Endothelial cell of umbilical vein (primary cell): ENCODE measurements at places on chromosomes 4 and X. TPM values are rescaled to one million over a fixed set of nuclear protein-coding genes. Genes with fewer than 3 reads are reported as not detected.

Gene FAM9B
- polyA plus RNA-seq = not detected in 2 replicates

DNA sequence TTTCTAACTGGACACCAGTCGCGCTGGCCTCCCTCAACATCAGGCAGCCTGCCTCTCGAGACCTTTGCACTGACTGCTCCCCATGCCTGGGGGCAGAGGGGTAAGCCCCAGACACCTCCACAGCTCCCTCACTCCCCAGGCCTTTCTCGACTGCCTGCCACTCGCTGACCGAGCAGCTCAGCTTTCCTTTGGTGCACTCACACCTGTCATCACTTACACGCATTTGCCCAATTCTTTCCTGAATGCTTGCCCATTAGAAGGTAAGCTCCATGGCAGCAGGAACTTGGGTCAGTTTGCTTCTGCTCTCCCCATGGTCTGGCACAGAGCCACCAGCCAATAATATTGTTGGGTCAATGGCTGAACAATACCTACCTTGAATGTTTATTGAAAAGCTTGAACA lies 32.2 kb upstream of the PROM1 start:
- DNase-seq = no peak

GRCh38 chr4:1269209-1269608 lies 20.3 kb upstream of the CTBP1 start:
- DNase-seq = no peak

- DNase-seq = no peak
Measured at GRCh38 chrX:54048412-54048811, 4.1 kb upstream of the PHF8 start.

DNA sequence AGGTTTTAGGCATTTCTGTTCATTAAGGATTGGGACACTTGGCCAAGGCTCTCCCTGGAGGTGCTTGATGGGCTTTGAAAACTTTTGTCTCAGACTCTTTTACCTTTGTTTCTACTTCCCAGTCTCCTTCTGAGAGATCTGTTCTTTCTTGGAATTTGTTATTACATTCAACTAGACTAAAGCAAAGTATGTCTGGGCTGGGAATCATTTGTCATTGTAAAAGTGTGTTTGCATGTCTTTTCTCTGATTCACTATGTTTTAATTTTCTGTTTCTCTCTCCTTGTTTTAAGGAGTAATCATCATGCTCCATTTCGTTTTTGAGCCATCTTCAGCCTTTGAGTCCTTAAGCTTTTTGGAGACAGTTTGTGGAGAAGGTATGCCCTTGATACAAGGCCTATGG lies 12.2 kb upstream of the PGRMC2 start:
- DNase-seq = no peak

- DNase-seq = peak; percentile 30
Measured at GRCh38 chr4:85407546-85407945, 67.4 kb upstream of the ARHGAP24 start.
